ENCODE measurements at places on chromosomes 7 and 10.

- DNase-seq: no peak
- no peak overlapping the region for H3K4me3 ChIP-seq
- no peaks in the 10 kb centered on the region for H3K36me3 ChIP-seq
- peaks cover under 1% of the 10 kb centered on the region for H3K4me1 ChIP-seq
- H3K27ac ChIP-seq: no peak overlapping the region
- no peaks in the 10 kb centered on the region for H3K27me3 ChIP-seq
Observed at GRCh38 chr7:77524731-77525130, 12.4 kb upstream of the PTPN12 start.

DNA sequence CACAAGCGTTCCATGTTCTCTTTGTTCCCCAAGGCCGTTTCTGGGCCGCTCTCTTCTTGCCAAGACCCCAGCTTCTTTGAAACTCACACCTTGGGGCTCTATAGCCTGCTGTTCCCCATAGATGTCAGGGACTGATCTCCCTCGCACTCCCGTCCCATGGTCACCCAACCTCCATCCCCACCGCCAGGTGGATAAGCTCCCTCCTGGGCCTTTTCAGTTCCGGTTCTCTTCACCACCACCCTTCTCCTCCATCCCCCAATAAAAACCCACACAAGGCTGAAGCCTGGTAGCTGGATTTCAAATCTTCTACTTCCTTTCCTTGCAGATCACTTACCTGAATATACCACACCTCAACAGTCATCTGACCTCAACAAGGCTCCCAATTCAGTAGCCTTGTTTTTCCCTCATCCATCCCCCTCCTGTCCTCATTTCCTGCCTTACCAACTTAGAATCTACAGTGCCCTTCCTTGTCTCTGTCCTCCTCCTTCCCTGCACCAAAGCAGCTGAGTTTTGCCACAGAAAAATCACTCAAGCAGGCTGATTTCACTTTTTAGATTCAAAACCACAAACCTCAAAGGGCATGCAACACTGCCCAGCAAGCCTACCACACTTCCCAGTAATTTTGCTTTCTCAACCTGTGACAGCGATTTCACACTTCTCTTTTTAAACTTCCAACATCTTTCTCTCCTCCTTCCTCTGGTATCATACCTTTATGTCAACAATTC lies 7.7 kb downstream of the SLC37A3 start:
- H3K27ac ChIP-seq: no peak overlapping the region
- H3K4me1 ChIP-seq: no peaks in the 10 kb centered on the region
- DNase-seq: no peak
- no peak overlapping the region for H3K4me3 ChIP-seq

- H3K4me3 ChIP-seq: no peak overlapping the region
- no peak overlapping the region for H3K27ac ChIP-seq
- H3K4me1 ChIP-seq: no peaks in the 10 kb centered on the region
- H3K27me3 ChIP-seq: peaks cover 5% of the 10 kb centered on the region
- H3K36me3 ChIP-seq: no peaks in the 10 kb centered on the region
Observed at GRCh38 chr7:132769280-132769679, 193.0 kb upstream of the PLXNA4 start.

- H3K36me3 ChIP-seq: peaks cover 5% of the 10 kb centered on the region
- H3K4me3 ChIP-seq: no peak overlapping the region
- H3K27ac ChIP-seq: no peak overlapping the region
- no peaks in the 10 kb centered on the region for H3K4me1 ChIP-seq
- no peak for DNase-seq
Observed at GRCh38 chr7:133401225-133401624, 148.3 kb downstream of the EXOC4 start.

GRCh38 chr10:13690281-13690825 lies 103.6 kb downstream of the PRPF18 start:
- H3K27me3 ChIP-seq: no peaks in the 10 kb centered on the region
- no peak overlapping the region for H3K4me3 ChIP-seq
- H3K36me3 ChIP-seq: peaks cover 45% of the 10 kb centered on the region
- peaks cover 17% of the 10 kb centered on the region for H3K4me1 ChIP-seq
- no peak for DNase-seq

DNA sequence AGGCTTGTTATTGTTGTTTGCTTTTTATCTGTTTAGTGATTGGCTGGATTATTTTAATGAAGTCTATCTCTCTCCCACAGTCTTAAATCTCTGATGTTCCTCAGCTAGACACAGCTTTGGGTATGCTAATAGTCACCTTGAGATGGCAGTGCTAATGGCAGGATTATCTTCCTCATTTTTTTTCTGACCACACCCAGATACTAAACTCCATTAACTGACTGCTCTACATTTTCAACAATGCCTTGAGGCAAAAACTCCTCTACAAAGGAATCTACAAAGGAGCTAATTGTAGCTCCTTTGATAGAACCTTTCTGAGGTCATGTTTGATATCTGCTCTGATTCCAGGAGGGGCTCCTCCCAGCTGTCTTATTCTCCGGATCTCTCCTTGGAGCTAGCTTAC lies 122.6 kb downstream of the HBP1 start:
- no peaks in the 10 kb centered on the region for H3K27me3 ChIP-seq
- H3K36me3 ChIP-seq: peaks cover 40% of the 10 kb centered on the region
- no peak for DNase-seq
- peak overlapping the region; percentile 24 for H3K27ac ChIP-seq

- peaks cover 3% of the 10 kb centered on the region for H3K36me3 ChIP-seq
- H3K4me1 ChIP-seq: no peaks in the 10 kb centered on the region
- DNase-seq: no peak
- H3K27me3 ChIP-seq: no peaks in the 10 kb centered on the region
- no peak overlapping the region for H3K4me3 ChIP-seq
Observed at GRCh38 chr7:43921423-43921822, 4.8 kb upstream of the UBE2D4 start.

- DNase-seq: no peak
- H3K4me3 ChIP-seq: no peak overlapping the region
- H3K27me3 ChIP-seq: no peaks in the 10 kb centered on the region
- no peaks in the 10 kb centered on the region for H3K36me3 ChIP-seq
- H3K27ac ChIP-seq: no peak overlapping the region
Observed at GRCh38 chr7:26991796-26992195, 104.0 kb downstream of the HOXA1 start.

DNA sequence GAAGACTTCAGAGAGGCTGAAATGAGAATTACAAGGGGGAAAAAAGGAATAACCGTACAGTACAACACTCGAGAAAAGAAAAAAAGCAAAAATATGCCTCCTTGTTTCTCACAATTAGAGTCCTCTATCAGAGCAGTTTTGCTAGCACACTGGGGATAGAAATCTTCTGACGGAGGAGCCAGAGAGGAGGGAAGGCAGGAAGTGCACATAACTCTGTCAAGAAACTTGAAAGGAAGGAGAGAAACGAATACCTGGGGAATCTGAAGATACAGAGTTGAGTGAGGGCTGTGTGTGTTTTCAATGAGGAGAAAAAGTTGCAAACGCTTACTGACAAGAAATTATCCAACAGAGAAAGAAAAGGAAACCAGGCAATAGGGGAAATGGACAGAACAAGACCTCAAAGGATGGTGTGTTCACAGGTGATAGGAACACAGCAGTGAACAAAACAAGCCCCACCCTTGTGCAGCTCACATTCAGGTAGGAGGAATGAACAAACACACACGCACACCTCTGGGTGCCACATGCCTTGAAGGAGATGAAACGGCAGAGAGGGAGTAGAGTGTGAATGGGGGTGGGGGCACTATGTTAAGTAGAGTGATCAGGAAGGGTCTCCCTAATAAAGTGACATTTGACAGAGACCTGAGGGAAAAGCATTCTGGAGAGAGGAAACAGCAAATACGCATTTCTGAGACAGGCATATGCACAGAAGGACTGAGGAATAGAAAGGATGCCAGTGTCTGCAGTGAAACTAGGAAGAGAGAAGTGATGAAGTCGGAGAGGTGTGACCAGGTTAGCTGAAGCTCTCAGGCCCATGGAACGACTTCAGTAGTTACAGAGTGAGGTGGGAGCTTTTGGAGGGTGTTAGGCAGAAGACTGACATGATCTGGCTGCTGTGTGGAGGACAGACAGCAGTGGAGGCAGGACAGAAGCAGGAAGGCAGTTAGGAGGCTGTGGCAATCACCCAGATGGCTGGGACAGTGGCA lies 46.7 kb upstream of the SPOCK2 start:
- H3K27ac ChIP-seq: no peak overlapping the region
- no peak for DNase-seq
- no peak overlapping the region for H3K4me3 ChIP-seq
- H3K27me3 ChIP-seq: no peaks in the 10 kb centered on the region
- H3K36me3 ChIP-seq: peaks cover 23% of the 10 kb centered on the region

DNA sequence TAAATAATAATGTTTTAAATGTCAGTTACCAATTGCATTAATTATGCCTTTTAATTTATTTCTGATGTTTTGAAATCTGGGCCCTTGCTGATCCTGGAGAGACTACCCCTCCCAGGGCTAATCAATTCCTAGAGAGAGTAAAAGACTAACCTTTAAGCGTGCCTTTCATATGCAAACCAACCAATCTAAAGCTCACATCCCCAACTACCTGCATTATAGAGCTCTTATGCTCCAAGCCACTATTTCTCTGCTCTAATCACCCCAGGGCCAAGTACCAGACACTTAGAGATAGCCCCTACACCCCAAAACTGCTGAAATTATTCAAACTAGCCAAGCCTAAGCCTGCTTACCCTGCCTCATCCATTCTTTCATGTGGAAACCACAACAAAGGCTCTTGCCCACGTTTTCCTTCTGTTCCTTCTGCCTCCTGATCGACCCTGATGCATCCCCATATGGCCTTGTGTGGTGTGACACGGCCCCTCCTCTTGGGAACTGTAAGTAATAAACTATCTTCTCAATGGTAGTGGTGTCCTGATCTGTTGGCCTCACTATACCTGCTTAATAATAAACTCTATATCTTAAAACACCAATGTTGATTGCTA lies 97.7 kb downstream of the HIBADH start:
- no peak for DNase-seq
- H3K4me3 ChIP-seq: no peak overlapping the region
- no peak overlapping the region for H3K27ac ChIP-seq
- no peaks in the 10 kb centered on the region for H3K27me3 ChIP-seq
- H3K4me1 ChIP-seq: no peaks in the 10 kb centered on the region
- peaks cover 34% of the 10 kb centered on the region for H3K36me3 ChIP-seq

DNA sequence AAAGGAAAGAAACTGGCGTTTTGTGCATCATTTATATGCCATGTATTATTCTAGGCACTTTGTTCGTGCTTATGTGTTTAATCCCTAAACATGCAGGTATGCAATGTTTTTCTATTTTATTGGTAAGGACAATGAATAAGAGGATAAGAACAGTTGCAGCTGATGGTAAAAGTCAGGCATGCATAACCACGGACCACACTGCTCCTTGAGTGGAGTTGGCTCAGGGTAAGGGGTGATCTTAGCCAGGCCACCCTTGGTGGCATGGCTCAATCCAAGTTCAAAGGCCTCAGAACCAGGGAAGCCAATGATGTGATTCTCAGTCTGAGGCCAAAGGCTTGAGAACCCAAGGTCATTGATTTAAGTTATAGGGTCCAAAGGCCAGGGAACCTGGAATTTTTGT lies 1068.1 kb downstream of the NRG3 start:
- no peak for DNase-seq
- no peaks in the 10 kb centered on the region for H3K4me1 ChIP-seq

- H3K27me3 ChIP-seq: no peaks in the 10 kb centered on the region
- no peak for DNase-seq
- H3K4me1 ChIP-seq: no peaks in the 10 kb centered on the region
- H3K36me3 ChIP-seq: no peaks in the 10 kb centered on the region
Observed at GRCh38 chr7:112726076-112726475, 64.1 kb downstream of the TMEM168 start.

DNA sequence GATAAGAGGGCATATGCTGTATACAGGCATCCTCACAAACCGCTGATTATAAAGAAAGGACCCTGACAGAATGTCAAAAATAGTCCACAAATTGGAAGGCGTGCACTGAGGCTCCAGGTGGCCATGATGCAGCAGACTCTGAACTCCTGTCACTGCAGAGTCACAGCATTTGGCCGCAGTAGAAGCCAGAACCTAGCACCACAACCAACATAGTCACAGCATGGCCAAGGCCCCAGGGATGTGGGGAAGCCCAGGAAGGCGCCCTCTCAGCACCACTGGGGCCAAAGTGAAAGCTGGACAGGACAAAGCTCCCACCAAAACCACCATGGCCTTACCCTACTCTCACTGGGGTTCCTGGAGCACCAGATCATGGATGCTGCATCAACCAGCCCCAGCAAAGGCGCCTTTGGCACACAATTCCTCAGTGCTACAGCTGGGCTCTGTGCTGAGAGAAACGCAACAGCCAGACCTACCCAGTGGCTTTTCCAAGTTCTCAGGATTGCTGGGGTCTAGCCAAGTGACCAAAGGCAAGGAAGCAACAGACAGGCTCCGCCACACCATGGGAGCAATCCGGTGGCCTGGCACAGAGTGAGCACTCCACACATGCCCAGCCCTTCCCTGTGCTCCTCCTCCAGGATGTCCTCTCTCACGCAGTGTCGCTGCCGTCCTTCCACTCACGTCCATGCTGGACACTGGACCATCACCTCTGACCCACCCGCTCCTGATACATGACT lies 60.2 kb downstream of the STK17A start:
- H3K4me1 ChIP-seq: peaks cover 26% of the 10 kb centered on the region
- H3K27ac ChIP-seq: no peak overlapping the region
- DNase-seq: no peak
- peaks cover 34% of the 10 kb centered on the region for H3K36me3 ChIP-seq
- no peaks in the 10 kb centered on the region for H3K27me3 ChIP-seq

DNA sequence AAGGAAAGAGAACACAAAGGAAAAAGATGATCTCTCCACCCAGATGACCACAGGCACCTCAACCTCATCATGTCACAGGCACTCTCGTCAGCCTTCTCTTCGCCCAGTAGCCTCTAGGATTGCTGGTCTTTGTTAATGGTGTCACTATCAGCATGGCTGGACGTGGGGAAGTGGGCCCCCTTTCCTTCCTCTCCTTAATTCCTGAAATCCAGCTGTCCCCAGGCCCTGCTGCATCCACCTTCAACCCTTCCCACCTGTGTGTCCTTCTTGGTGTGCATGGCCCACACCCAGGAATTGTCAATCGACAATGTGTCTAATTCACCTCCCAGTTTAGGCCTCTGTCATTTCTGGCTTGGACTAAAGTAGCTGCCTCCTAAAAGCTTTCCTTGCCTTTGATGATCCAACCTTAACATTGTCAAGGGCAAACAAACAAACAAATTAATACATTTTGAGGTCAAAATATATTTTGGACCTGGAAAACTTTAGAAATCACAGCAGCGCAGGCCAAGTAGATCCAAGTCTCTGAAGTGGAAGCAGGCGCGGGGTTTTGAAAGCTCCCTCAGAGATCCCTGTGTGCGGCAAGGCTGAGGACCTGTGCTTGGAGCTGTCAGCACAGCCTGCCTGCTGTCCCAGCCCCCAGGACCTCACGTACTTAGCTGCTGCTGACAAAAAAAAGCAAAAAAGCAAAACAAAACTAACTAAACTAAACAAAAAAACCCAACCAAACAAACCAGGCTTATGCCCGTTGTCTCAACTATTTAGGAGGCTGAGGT lies 193.3 kb upstream of the LYZL2 start:
- no peaks in the 10 kb centered on the region for H3K36me3 ChIP-seq
- no peak overlapping the region for H3K27ac ChIP-seq
- DNase-seq: no peak
- no peak overlapping the region for H3K4me3 ChIP-seq
- no peaks in the 10 kb centered on the region for H3K27me3 ChIP-seq

- H3K4me3 ChIP-seq: no peak overlapping the region
- no peaks in the 10 kb centered on the region for H3K36me3 ChIP-seq
- DNase-seq: no peak
- no peaks in the 10 kb centered on the region for H3K27me3 ChIP-seq
Observed at GRCh38 chr7:158539711-158540146, 47.9 kb downstream of the PTPRN2 start.
